ENCODE measurements at places on chromosomes 12 and 14.
A peak's percentile ranks its signal among the peaks of the same experiment; 100 is the strongest.

DNA sequence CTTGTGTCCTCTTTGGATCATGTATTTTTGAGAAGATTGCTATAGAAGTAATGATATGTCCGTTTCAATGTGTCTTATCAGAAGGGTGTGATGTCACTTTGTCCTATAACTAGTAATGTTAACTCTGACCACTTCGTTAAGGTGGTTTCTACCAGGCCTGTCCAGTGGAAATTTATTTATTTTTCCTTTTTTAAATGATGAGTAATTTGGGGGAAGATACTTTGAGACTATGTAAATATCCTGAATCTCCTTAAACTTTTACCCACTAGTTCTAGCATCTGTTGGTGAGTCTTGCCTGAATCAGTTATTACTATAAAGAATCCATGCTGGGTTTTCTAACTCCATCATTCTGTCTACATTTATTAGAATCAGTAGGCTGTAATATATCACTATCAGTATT lies 15.3 kb downstream of the EP400 start:
- DNase-seq, result no peak

DNA sequence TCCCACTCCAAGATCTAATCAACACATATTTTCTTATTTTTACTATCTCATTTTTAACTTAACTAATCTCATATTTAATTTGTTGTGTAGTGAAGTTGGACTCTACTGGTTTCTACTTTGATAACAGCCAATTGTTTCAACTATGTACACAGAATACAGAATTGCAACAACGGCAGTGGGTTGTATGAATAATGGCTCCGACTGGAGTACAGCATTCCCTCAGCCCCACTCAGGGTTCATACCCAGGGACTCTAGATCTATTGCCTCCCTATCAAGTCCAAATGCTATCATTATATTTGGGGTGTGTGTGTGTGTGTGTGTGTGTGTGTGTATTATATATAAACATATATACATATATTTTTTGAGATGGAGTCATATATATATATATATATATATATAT lies 52.3 kb downstream of the PAWR start:
- no peak for DNase-seq

DNA sequence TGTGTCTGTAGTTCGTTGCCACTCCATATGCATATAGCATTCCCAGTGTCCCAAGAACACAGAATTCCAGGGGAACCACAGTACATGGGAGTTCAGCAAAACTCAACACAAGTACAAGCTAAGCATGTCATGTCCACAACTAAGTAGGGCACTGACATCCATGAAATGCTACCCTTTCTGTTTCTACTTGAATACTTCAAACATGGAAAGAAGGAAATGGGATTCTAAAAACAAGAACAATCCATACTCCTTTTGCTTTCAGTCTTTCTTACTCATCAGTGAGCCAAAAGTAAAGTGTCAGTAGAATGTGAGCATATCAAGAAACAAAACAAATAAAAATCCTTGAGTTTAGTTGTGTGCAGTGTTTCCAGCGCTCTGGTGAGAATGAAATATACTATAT lies 36.0 kb upstream of the COCH start:
- DNase-seq, result no peak

- DNase-seq, result no peak
Measured at GRCh38 chr12:117869551-117869950, 99.2 kb downstream of the KSR2 start.

GRCh38 chr12:117874842-117875434 lies 93.9 kb downstream of the KSR2 start:
- DNase-seq, result peak; percentile 49

- DNase-seq, result no peak
Measured at GRCh38 chr12:65492998-65493912, 214.8 kb downstream of the MSRB3 start.

DNA sequence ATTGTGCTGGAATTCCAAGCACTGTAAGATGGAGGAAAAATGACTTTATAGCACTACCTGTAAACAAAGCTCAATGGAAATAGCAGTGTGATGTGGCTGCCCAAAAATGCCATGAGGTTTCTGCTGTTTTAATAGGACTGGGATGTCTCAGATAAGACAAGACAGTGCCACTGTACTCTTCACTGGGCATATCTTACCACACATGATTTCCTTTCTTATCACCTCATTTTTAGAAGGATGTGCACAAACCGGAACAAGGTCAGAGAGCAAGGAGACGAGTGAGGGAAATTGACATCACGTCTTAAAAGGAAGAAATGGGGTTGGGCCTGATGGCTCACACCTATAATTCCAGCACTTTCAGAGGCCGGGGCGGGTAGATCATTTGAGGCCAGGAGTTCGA lies 38.4 kb upstream of the FGD4 start:
- DNase-seq, result no peak

DNA sequence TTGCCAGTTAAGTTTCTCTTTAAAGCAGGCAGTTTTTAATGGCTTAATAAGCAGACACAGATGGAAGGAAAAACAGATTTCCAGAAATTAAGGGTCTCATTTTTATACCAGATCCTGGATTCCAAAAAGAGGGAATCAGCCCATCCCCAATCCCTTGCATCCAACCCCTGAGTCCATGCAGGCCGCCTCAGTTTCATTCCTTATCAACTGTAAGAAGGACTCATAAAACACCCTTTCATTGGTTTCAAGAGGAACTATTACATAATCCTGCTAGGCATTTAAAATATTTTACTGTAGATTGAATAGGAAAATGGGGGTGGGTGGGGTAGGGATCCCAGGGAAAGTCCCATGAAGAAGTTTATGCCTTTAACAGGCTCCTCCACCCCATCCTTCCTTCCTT lies 9.4 kb downstream of the CCDC184 start:
- DNase-seq, result no peak

DNA sequence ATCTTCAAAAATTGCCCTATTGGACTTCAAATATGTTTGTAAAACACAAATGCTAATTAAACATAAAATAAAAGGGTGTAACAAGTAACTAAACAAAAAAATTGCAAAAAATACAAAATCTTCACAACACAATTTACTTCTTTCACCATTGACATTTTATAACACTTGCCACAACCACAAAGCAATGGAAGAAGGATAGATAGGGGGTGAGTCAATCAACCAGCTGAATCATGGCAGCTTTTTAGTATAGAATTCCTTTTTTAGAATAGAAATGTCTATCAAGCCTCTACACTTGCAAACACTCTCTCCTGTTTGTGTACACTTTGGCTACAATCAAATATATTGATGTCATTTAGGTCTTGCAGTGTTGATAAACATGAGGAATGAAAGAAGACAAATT lies 232.7 kb downstream of the SLC16A7 start:
- no peak for DNase-seq

DNA sequence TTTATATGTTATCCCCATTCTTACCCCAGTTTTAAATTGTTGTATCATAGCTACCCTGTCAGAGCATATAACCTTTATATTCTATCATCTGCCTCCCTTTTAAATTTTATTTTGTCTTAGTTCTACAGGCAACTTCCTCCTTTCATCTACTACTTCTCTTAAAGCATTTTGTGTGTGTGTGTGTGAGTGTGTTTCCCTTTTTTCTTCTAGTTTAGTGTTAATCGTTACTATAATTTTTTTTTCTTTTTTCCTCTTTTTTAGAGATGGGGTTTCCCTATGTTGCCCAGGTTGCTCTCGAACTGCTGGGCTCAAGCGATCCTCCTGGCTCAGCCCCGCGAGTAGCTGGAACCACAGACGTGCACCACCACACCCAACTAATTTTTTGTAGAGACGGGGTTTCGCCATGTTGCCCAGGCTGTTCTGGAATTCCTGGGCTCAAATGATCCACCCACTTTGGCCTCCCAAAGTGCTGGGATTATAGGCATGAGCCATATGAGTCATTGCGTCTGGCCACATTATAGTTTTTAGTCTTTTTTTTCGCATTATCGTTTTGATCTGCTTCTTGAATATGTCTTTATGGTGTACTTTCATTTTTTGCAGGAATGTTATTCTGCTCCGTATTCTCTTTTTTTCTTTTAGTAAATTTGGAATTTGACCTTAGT lies 33.1 kb upstream of the FBXO34 start:
- no peak for DNase-seq

DNA sequence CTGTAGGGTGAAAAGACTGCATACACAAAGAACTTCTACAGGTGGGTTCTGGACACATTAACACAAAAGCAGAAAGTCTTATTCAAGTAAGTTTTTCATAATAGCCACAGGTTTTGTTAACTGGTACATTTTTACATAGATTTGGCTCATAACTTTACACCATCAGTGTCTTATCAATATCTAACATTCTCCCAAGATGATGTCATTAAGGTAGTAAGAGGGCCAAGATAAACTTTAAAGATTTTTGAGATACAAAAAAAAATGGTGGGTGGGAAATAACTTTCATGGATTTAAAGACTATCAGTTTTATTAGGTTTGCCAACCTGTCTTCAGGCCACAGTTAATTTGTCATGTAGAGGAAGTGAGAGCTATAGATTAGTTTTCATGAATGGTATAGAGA lies 1.7 kb downstream of the SUPT16H start:
- no peak for DNase-seq

GRCh38 chr14:20631880-20632389 lies 9.6 kb downstream of the OR6S1 start:
- DNase-seq, result no peak

GRCh38 chr14:28608443-28608842 lies 158.1 kb upstream of the FOXG1 start:
- no peak for DNase-seq

DNA sequence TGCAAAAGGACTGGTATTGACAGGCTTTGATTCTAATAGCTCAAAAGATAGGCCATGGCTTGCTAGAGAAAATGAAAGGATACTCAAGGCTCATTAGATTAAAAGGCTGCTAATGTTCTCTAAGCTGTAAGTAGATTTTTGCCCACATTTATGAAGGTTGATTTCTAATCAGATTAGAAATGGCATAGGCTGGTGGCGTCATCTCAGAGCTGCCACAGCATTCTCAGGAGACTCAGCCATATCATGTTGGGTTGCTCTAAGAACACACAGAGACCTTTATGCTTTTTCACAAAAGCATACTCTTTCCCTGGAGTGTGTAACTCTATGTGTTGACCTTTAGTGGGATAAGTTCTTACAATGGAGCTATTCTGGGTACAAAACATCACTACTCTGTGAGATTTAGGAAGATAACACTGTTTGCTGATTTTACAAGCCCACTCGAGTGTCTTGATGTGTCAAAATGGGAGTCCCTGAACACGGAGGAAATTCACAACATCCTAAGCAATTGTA lies 576.0 kb downstream of the NRXN3 start:
- DNase-seq, result no peak

- DNase-seq, result no peak
Measured at GRCh38 chr12:85996280-85996679, 122.2 kb downstream of the NTS start.

DNA sequence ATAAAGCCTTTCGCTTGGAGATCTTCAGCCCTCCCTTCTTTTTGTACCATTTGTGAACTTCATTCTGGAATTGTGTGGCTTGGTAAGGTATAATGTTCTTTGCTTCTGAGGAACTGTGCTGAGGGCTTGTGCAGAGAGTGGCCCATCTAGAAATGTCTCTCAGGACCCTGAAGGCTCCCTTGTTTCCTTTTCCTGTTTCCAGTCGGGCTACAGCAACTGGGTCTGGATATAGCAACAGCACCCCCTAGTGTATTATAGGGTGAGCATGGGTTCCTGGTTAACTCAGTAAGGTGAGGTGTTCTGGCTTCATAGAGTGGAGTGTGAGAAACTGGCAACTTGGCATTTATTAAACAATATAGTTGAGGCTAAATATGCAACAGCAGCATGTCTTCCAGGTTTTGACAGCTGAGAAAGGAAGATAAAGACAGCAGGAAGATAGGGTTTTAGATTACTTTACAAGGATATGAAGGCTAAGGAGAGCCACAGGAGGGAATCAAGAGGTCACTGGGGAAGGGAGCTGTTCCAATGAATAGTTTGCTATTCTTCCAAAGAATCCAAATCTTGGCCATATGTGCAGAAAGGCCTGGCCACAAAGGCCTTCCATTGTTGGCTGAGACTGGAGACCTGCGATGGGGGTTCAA lies 49.1 kb upstream of the RNU6-8 start:
- DNase-seq, result no peak

DNA sequence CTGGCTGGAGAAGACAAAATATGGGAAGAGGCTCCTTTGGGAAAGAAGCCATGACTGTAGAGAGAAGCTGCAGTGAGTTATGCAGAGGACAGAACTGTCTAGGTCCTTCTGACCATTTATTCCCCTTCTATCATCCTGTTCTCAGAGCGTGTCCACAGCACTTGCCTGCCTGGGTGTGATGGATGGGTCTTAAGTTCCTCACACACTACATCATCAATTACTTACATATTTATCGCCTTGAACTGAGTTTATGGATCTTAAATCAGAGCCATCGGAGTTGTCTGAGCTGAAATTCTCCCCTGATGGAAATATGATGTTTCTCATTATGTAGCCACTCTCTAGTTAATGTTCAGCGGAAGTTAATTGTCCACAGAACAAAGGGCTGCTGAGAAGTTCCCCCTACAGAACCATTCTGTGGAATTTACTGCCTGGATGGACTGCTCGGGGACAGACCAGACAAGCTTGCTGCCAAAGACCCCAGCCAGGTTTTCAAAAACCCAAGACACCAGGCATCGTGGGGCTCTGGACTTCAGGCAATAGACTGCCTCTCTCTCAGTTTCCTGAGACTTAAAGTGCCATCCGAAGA lies 232.5 kb upstream of the NOS1 start:
- DNase-seq, result no peak

DNA sequence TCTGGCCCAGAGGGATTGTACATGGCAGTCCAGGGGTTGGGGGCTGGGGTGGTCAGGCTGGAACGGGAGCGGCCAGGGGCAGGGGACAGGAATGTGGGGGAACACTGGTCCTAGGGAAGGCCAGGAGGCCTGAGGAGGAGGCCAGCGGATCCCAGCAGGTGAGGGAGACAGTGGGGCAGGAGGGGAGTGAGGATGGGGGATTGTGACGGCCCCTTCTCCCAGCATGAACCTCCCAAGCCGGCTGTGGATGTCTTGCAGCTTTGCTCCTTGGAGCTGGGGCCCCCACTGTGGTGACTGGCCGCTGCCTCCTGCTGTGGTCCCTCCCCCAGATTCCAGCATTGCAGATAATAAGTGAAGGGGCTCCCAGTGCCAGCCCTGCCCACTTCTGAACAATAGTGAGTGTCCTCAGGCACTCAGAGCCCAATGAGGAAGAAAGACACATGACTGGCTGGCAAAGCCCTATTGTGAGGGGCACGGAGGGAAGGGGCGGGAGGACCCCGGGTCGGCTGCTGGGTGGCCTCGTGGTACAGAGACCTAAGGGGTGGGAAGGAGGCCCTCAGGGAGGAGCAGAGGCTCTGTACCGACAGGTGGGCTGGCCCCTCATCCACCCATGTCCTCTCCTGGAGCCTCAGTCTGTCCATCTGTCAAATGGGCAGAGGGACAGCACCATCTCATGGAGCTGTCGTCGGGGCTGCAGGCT lies 215.0 kb downstream of the KIF26A start:
- DNase-seq, result no peak

All from stimulated activated CD8-positive, alpha-beta memory T cell treated with anti-CD3 and anti-CD28 coated beads, Interleukin-2, amount 100 ng/mL, for 48 hours (primary cell).